NCI-H526 treated with DMSO at 0.1 percent for 48 hours (cell line): ENCODE measurements at places on chromosomes 5 and 9.
A peak's percentile ranks its signal among the peaks of the same experiment; 100 is the strongest.

GRCh38 chr9:75175395-75175794 is 87.1 kb downstream of the OSTF1 start:
- DNase-seq = no peak

DNA sequence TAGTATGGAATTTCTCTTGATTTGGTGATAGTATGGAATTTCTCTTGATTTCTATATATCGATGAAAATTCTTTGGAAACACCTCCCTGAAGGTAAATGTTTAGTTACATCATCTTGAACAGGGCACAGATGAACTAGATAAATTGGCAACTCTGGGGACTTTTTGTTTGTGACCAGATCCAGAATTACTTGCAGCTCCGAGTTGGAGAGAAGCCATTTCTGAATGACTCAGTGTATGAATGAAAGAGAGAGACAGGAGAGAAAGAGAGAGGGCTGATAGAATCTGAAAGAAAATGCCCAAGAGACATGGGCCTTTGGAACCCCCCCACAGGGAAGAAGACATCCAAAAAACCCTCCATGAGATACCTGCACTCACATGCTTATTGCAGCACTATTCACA is 14.1 kb downstream of the TNFSF15 start:
- DNase-seq = no peak

GRCh38 chr9:95666096-95666784 is 149.5 kb upstream of the PTCH1 start:
- no peak for DNase-seq

DNA sequence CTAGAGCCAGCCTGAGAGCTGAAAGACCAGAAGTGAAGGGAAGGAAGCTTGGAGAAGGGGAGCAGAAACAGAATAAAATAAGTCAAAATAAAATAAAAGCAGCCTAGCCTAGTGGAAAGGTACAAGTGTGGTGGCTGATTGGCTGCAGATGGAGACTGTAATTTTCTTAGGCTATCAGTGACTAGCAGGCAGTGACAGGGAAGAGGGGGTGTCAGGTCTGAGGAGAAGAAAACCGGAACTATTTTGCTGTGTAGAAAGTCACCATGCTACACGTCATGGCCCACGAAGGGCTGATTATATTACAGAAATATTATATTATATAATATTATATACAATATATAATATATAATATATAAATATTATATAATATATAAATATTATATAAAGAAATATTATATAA is 98.1 kb upstream of the TAF11L2 start:
- DNase-seq = no peak

DNA sequence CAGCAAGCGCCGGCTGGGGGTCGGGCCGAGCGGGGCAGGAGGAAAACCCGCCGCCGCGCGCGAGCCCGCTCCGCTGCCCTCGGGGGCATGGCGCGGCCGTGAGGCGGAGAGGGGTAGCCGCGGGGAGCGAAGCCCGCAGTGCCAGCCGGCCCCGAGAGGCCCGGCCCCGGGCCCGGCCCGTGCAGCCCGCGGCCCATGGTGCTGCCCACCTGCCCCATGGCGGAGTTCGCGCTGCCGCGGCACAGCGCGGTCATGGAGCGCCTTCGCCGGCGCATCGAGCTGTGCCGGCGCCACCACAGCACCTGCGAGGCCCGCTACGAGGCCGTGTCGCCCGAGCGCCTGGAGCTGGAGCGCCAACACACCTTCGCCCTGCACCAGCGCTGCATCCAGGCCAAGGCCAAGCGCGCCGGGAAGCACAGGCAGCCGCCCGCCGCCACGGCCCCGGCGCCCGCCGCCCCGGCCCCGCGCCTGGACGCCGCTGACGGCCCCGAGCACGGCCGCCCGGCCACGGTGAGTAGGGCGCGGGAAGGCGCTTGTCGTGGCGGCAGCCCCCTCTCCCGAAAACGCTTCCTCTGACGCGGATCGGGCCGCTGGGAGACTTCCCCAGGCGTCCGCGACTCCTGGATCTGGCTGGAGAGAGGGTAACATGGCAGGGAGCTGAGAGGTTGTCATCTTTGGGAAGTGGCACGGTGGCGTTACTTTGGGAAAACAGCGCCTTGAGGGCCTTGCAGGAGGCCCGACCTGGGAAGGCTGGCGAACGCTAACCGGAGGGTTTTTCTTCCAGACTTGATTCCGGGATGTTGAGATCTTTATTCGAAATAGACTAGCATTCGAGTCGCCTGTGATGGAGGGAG is 523 bp downstream of the MAML1 start:
- no peak for DNase-seq

- no peak for DNase-seq
Measured at GRCh38 chr9:133647148-133647547, 11.0 kb downstream of the DBH start.

GRCh38 chr9:133818444-133818843 is 80.3 kb upstream of the SARDH start:
- DNase-seq = no peak

DNA sequence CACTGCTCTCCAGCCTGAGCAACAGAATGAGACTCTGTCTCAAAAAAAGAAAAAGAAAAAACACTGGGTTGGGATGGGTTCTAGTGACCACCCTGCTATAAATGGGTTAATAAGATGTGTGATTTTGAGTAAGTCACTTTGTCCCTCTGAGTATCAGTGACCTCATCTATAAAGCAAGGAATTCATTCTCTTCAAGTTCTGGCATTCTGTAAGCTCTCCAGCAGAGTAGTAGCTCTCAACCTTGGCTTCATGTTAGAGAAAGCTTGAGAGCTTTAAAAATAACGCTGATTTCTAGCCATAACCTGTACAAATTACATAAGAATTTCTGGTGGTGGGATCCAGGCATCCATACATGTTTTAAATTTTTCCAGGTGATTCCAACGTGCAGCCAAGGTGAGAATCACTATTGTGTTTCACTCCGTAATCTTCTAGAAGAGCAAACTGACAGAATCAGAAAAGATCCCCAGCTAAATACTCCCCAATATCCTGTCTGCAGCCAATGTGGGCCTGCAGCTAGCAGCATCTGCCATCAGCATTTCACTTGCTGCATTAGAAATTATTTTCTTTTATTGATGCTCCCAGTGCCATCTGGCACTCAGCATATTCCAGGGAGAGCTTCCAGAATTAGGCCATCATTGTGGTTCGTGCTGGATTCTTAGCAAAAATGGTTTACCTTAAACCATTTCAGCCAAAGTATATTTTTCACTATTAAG is 109.4 kb downstream of the FEM1C start:
- no peak for DNase-seq

DNA sequence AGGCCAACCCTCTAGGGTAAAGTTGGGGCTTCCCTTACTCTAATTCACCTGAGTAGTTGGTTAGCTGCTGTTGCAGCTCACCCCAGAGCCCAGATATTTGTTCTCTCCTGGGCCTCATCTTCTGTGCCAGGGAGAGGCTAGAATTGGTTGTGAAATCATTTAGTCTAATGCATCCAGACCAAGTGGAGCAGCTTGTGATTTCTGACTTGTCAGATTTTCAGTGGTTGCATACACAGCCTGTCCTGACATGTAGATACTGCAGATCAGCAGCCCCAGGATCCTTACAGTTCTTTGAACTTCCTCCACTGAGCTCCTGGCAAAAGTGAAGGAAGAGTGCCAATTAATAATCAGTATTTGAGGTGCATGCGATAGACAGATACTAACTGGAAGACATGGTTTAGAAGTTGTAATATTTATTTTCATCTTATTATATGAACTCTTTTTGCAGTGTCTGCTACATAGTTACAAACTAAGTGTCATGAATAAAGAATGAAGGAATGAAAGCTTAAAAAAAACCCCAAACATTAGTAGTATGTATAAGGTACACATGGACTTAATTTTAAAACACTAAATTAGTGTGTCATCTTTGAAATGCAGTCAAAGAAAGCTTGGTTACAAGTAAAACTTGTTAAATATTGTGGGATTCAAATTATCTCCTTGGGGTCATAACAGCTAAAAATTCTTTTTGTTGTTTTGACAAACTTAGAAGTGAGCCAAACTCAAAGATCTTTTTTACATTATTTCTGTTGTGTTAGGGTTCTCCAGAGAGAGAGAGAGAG is 128.5 kb downstream of the VPS13A start:
- no peak for DNase-seq

GRCh38 chr9:101219030-101219429 is 165.8 kb downstream of the BAAT start:
- DNase-seq = no peak

DNA sequence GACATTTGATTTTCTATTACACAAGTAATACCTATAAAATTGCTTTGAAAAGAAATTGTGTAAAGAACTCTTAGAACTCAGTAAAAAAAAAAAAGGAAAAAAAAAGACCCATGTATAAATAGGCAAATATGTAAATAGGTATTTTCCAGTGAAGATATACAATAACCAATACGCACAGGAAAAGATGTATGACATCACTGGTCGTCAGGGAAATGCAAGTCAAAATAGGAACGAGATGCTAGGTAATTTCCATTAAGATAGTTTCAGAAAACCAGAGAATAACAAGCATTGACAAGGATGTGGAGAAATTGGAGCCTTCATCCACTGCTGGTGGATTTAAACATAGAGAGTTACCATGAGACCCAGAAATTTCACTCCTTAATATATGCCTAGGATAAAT is 708.8 kb downstream of the MTRR start:
- DNase-seq = peak; percentile 24

DNA sequence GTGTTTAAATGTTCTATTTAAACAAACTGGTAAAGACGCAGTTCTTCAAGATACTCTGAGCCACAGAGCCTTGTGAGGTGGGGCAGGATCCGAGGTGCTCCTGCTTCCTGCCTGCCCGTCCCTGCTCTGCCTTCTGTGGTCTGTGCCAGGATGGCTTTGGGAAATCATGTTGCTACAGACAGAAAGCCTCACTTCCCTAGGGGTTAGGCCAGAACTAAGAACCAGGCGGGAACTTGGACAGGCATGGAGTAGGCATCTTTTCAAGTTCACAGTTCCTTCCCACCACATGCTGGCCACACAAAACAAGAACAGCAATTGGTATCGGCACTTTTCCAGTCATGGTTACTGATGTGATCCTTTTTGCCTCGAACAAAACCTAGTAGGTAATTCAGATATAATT is 67.7 kb upstream of the SPOCK1 start:
- DNase-seq = no peak

- DNase-seq = no peak
Measured at GRCh38 chr5:137933491-137933911, 44.2 kb downstream of the PKD2L2 start.

- DNase-seq = no peak
Measured at GRCh38 chr5:5939759-5940370, 438.5 kb downstream of the MED10 start.

DNA sequence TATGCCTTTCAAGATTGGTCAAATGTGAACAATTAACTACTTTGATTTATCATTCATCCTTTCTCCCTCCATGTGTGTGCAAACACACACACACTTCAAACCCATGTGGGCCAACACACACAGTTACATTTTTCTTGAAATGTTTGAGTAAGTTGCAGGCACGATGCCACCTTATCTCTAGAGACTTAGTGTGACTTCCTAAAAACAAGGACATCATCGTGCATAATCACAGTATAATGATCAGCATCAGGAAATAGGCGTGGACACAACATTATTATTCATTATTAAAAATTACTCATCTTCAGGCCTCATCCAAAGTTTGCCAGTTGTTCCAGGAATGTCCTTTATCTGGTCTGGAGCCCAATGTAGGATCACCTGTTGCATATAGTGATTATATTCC is 209.5 kb downstream of the GNA14 start:
- DNase-seq = no peak

GRCh38 chr9:107638521-107639310 is 149.1 kb upstream of the KLF4 start:
- DNase-seq = no peak

DNA sequence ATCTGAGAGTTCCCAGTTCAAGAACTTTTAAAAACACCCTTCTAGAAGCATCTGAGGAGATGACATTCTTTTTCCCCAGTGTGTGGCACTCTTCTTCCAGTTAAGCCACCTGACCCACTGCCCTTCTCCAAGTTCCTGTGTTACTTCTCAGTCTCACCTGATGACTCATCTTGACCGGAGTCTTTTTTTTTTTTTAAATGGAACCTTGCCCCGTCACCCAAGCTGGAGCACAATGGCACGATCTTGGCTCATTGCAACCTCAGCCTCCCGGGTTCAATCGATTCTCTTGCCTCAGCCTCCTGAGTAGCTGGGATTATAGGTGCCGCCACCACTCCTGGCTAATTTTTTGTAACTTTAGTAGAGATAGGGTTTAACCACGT is 224.1 kb upstream of the DAB2 start:
- no peak for DNase-seq

DNA sequence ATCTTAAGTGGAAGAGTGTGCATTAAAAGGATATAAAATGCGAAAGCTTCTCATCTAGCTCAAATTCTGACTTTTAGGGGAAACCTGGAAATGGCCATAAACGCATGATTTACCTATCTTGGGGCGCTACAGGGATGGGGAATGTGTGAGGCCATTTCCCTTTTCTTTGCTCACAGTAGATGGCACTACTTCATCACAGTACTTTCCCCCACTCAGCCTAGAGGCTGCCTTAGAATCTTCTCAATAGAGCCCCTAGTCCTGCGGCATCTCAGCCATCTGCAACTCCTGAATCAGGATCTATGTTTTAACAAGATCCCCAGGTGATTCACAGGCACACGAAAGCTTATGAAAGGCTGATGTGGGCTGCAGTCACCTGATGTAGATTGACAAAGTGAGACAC is 110.8 kb downstream of the LHFPL2 start:
- DNase-seq = peak; percentile 7

DNA sequence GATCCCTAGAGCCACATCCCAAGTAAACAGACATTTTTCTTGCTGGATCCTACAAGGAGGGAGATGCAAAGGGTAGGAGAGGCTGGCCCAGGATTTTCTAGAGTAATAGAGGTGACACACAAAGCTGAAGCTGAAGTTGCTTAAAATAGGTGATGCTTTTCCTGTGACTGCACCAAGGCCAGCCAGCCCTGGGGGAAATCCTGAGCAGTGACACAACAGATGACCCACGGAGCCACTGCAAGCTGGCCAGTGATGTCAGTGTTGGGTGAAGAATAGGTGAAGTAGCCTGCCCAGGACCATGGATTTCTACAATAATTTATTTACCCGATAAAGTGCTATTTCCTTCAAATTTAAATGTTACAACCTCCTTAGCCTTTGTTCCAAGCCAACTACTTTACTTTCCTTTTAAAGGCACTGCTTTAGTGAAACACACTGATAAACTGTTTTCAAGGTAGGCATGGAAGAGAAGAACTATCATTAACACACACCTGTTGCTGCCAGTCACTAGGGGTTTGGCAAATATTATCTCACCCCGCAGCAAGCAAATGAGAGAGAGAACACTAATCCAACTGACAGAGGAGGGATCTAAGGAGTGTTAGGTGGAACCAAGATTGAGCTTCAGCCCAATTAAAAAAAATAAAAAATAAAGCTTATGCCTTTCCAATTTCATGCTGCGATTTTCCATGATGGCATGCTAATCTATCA is 123.5 kb downstream of the CTNND2 start:
- DNase-seq = no peak
